Stimulated activated CD8-positive, alpha-beta memory T cell treated with anti-CD3 and anti-CD28 coated beads, Interleukin-4, amount 100 ng/mL, for 48 hours (primary cell): ENCODE measurements at places on chromosomes 4 and X.

- DNase-seq, result peak; percentile 66
These were observed 164.9 kb downstream of the MAML3 start for GRCh38 chr4:139988863-139989765.

GRCh38 chr4:113157086-113157857 is 107.8 kb downstream of the ANK2 start:
- no peak for DNase-seq

DNA sequence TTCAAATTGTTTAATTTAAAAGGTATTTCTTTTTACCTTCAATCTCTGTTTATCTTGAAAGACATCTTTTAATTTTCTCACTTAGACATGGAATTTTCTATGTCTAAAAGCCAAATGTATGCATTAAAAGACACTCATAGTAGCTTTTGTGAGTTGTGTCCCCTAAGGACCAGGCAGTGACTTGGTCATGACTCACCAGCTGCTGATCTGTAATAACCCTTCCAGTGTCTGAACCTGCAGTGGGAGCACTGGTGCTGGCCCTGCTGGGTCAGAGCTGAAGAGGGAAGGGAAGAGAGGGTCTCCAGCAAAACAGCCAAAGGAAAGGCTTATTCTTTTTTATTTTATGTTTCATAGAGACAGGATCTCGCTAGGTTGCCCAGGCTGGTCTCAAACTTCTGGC is 31.1 kb upstream of the SH3D19 start:
- DNase-seq, result no peak

DNA sequence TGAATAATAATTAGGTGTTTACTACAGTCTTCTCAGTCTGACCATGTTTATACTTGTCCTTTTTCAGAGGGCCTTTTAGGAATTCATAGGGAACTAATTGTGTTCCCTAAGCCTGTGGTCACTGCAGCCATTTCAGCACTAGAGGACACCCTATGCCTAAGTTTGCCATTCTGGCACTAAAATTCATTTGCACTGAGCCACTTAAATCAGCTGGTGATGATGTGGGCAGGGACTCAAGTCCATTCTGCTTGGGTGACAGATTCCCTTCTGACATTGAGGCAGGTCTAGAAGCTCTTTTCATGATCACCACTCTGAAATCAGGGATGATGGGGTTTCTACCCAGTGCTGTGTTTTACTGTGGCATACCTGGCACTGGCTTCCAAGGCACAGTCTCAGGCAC is 1178.9 kb upstream of the DIAPH2 start:
- no peak for DNase-seq

DNA sequence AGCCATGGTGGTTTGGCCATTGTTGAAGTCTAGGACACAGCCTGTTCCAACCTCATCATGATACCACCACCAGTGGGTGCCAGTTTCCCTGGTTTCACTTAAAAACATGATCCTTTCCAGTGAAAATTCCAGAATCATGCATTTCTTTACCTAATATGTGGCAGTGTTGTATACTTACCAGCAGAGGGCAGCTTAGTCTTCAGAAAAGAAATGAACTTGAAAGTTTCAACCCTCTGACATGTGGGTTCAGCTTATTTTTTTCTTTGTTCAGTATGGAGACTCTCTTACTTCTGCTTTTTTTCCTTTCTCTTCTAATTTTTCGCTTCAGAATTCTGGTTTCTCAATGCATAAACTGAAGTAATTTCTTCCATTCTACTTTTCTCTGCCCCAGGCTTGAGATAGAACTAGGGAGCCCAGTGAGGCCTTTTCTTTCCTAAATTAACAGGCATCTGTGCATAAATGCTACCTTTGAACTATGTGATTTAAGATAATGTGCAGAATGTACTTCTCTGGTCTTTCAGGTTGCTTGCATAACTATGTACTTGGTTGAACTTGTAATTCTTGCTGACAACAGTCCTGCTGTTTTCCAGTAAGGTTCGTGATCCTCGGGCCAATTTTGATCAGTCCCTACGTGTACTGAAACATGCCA is 10.7 kb downstream of the LIAS start:
- no peak for DNase-seq

DNA sequence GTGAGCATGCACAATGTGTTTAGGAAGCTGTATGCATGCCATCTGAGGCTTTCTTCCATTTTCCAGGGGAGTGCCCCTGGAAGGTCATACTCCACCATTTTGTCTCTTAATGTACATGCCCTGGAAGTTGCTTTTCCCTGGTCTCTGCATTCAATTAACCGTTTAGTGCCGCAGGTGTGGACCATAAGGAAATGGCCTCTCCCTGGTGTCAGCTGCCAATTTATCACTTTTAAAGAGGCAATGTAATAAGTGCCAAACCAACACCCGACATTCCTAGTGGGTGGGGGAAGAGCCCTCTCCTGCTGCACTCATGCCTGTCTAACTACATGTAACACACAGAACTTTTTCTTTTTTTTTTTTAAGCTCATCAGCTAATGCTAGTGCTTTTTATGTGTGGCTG is 7.1 kb upstream of the BST1 start:
- no peak for DNase-seq

- DNase-seq, result no peak
These were observed 429.7 kb downstream of the MAPK10 start for GRCh38 chr4:85929961-85930665.

- no peak for DNase-seq
These were observed 54.2 kb upstream of the GIMD1 start for GRCh38 chr4:106422766-106423165.

DNA sequence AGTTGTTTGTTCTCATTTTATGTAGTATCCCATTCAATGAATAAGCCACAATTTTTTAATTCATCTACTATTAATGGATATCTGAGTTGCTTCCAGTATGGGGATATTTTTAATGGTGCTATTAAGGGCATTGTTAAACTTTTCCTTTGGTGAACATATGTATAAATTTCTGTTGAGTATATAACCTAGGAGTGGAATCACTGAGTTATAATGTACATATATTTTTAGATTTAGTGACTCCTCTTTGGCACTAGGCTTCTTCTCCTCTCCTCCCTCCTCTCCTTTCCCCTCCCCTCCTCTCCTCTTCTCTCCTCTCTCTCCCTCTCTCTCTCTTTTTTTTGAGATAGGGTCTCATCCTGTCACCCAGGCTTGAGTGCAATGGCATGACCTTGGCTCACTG is 26.4 kb downstream of the RBM47 start:
- DNase-seq, result no peak

GRCh38 chr4:188780028-188780427 is 640.8 kb downstream of the TRIML1 start:
- DNase-seq, result no peak

GRCh38 chr4:2361366-2362265 is 56.8 kb downstream of the ZFYVE28 start:
- DNase-seq, result no peak

- DNase-seq, result no peak
These were observed 225.6 kb upstream of the LCORL start for GRCh38 chr4:18247189-18247588.

DNA sequence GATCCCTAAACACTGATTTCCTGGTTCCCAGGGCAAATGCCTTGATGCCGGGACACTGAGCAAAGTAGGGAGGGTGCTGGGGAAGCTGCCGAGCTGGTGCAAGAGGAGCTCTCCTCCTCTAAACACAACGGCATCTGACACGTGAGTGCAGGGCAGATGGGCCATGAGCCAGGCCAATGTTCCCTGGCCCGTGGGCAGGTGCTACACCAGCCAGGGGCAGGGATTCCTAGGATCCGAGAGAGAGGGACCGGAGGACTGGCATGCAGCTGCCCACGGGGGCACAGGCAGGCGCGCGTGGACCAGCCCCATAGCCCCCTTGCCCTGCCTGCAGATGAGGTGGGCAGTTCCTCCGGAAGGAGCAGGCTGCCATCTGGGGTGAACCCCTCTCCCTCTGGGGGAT is 66.8 kb upstream of the AFAP1 start:
- DNase-seq, result no peak

GRCh38 chr4:121692261-121692660 is 4.5 kb downstream of the ANXA5 start:
- no peak for DNase-seq

DNA sequence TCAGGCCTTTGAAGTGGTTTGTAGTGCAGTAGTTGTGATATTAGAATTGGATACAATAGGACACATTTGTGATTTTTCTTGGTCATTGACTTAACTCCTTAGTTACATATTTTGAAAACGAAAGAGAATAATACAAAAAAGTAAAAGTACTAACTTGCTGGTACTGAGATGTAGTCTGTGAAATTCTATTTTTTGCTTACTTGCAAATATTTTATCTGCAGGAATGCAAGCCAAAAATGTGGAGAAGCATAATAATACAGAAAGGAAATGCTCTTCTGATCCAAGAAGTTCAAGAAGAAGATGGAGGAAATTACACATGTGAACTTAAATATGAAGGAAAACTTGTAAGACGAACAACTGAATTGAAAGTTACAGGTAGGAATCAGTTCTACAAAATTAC is 46.7 kb upstream of the TEX13A start:
- DNase-seq, result no peak

DNA sequence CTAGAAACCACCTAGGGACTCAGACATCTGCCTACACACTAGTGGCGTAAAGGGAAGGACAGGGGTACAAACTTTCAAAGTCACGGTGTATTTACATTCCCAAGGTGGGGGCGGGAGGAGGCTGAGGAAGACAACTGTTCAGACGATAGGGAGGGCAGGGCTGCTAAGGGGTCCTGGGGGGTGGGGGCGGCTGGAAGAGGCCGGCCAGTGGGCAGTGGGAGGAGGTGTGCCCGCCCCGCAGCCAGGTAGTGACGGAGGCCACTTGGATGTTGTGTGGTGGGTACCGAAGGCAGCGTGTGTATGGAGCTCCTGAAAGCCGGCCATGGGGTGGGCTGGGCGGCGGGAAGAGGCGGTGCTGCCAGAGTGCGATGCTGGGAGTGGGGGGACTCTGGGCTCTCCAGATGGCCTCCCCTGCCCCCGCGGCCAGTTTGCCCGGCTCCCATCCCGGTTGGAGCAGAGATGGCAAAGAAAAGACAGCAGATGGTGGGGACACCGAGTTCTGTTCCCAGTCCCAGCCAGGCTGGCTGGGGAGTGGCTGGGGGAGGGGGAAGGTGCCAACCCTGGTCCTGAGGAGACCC is 24.2 kb downstream of the L1CAM start:
- no peak for DNase-seq

GRCh38 chrX:147738265-147738664 is 173.5 kb upstream of the FMR1 start:
- no peak for DNase-seq

DNA sequence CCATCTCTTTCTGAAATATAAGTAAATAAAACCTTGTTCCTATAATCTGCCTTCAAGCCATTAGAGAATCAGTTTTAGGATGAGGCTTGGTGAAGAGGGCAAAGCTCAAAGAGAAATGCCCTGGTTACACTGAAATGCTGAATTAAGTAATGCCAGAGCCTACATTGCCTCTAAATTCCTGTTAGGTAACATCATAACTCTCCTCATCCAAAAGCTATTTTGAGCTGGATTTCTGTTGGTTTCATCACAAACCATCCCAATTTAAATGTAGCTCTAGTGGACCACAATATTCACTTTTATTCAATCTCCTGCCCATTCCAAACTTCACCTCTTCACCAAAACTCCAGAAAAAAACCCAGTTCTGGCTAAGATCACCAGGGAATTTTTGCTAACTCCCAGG is 1319.7 kb upstream of the TENM3 start:
- no peak for DNase-seq

GRCh38 chr4:169110633-169111032 is 100.6 kb upstream of the CBR4 start:
- DNase-seq, result no peak

- DNase-seq, result no peak
These were observed 382.0 kb downstream of the RAPGEF2 start for GRCh38 chr4:159484864-159485263.

- no peak for DNase-seq
These were observed 19.5 kb upstream of the PACRGL start for GRCh38 chr4:20680736-20681135.

- DNase-seq, result peak; percentile 35
These were observed 708 bp downstream of the BCLAF3 start for GRCh38 chrX:19990151-19990555.

DNA sequence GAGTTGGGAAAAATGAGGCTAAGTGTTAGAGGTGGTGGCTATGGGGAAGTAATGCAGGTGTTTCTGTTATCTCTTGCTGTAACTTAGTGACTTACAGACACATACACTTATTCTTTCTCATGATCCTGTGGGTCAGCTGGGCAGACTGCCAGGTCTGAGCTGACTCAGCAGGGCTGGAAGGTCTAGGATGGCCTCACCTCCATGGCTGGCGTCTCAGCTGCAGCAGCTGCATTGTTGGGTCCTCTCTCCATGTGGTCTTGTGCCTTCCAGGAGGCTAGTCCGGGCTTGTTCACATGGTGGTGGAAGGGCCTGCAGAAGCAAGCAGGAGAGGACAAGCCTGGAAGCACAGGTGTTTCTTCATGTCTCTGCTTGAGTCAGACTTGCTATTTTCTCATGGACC is 172.7 kb downstream of the NHS start:
- no peak for DNase-seq

DNA sequence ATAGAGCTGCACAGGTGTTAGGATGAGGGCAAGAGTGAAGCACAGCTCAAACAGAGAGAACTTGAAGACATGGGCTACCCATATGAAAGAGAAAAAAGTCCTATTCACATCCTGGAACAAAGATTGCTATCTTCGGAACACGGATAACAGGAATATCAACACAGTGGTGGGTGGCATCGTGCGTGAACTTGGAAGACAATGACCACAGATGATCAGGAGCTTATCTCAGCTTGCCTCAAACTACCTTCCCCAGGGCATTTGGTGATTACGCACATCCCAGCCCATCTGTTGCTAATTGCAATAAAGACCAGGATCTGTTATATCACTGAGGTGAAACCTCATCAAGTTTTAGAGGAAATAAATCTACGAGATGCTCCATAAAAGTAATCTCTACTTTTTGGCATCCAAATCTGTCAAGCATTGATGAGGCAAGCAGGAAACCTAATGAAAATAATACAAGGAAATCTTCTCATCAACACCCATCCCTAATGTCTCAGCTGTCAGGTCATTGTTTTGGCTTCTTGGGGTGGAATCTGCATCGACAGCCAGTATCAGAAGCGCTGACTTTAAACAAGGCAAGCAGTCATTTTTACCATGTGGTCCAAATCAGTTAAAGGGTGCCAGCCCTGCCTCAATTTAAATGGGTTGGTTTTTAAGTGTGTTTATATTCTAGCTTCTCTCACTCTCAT is 188.2 kb downstream of the SPCS3 start:
- no peak for DNase-seq

DNA sequence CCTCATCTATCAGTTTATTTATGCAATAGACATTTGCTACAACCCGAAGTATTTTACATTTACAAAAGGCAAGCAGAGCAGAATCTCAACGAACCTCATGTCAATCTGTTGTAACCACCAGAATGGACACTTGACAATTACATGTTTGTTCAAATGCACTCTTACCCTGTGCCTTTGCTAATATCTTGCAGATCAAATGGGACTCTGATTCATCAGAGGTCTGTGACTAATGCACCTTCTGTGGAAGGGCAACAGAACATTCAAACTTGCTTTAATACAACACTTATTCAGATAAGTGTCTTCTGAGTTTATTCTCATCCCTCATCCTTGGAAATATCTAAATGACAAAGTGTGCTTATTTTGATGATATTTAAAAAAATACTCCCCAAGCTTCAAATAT is 644.7 kb upstream of the PCDH10 start:
- DNase-seq, result no peak
